Calu3 (cell line): ENCODE measurements at places on chromosomes 13 and 19. TPM values are rescaled to one million over a fixed set of nuclear protein-coding genes. Genes with fewer than 3 reads are reported as not detected.

The ZNF442 gene
- 1.3 and 1.4 TPM in 2 replicates for total RNA-seq

The FCER2 gene
- not detected in 2 replicates for total RNA-seq

The RGS9BP gene
- 0.28 and 0.71 TPM in 2 replicates for total RNA-seq

The GSX1 gene
- total RNA-seq: not detected in 2 replicates

The KLF1 gene
- total RNA-seq: not detected in 2 replicates

The LHB gene
- total RNA-seq: 1.1 TPM in 1 of 2 replicates, not detected in the other

The SMIM44 gene
- not detected in 2 replicates for total RNA-seq

The PPP1R12C gene
- total RNA-seq: 140 and 151 TPM in 2 replicates

The PALM gene
- 0.56 and 0.83 TPM in 2 replicates for total RNA-seq

The GNG8 gene
- total RNA-seq: not detected in 2 replicates

The PROZ gene
- not detected in 2 replicates for total RNA-seq

The ZNF575 gene
- 2.2 and 2.8 TPM in 2 replicates for total RNA-seq

DNA sequence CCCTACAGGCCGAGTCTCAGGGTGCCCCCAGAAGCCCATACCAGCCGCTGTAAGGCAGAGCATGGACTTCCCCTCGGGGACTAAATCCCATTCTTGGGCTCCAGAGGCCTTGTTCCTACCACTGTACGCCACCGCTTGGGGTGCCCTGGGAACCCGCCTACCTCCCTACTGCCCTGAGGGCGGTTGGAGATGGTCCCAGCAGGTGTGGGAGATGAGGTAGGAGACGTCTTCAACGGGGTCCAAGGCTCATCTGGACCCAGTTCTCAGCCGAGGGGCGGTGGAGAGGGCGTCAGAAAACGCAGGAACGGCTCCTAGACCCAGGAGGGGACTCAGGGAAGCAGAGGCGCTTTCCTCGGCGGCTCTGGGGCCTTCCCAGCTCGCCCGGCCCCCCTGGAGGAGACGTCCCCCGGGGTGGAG is 833 bp upstream of the ZIK1 start:
- DNase-seq: no peak

DNA sequence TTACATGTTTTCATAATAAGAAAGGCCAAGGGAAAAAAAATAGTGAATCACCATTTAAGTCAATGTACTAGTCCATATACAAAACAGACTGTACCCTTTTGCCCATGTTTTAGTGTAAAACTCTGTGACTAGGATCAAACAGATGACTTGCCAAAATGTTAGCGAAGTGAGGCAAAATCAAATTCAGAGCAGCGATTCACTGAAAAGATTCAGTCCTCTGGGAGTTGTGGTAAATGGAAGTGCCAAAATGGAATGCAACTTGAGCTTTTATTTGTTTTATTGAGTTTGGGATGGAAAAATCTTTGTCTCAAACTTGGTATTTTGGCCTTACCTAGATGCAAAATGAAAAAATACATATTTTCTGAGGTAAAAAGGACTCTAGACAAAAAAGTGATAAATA is 9.1 kb downstream of the CDADC1 start:
- DNase-seq: no peak

DNA sequence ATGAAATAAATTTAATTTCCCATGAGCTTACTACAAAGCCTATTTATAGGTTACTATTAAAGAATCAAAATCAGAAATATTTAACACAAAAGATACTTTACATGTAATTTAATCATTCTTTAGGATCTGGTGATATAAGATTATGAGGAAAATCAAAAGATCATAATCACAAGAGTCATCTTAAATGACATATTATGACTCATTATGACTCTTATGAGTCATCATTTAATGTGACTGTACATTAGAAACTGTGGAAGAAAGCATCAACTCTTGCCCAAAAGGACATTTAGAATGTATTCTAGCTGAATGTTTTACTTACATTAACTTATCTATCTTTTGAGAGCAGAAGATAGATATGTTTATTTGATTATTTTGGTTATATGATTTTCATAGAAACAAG is 458.6 kb downstream of the DCT start:
- no peak for DNase-seq

DNA sequence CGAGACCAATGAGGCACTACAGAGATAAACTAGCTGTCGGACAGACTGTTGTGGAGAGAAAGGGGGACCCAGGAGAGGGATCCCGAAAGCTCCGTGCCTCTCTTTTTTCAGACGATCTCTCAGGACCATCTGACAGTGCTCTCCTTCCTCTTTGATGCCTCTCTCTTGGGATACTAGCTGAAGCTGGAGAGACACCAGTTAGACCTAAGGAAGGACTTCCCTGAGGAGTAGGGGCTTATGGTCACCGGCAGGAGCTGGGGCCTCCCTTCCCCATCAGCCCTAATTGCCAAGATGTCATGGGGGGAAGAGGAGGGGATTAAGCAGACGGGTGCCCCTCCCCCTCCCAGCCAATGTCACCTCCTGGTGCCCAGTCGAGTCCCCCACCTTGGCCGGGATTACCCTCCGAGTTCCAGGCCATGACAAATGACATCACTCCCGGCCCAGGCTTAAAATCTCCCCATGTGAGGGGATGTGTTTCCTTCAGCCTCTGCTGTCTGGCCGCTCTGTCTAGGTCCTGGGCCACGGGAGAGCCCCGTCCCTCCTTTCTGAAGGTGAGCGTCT is at the start of gene CRX:
TSS of gene CRX (plus strand) at position 478 of the 561 bp plus-strand sequence. CDS start 12,507 bp downstream, outside the sequence.
- no peak for DNase-seq

DNA sequence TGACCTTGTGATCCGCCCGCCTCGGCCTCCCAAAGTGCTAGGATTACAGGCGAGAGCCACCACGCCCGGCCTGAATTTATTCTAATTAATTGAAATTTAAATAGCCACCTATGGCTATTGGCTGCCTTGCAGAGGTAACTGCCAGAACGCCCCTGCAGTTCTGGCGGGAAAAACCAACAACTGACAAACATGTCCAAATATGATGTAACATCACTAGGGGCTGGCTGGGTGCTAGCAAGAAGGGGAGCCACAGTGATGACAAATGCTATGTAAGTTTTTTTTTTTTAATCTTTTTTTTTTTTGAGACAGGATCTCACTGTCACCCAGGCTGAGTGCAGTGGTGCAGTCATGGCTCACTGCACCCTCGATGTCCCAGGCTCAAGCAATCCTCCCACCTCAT is 12.9 kb downstream of the ZSWIM9 start:
- DNase-seq: no peak

GRCh38 chr19:55345818-55346724 is 6.4 kb downstream of the KMT5C start:
- peak; percentile 74 for DNase-seq

GRCh38 chr13:38856065-38856464 is 134.6 kb downstream of the STOML3 start:
- no peak for DNase-seq

DNA sequence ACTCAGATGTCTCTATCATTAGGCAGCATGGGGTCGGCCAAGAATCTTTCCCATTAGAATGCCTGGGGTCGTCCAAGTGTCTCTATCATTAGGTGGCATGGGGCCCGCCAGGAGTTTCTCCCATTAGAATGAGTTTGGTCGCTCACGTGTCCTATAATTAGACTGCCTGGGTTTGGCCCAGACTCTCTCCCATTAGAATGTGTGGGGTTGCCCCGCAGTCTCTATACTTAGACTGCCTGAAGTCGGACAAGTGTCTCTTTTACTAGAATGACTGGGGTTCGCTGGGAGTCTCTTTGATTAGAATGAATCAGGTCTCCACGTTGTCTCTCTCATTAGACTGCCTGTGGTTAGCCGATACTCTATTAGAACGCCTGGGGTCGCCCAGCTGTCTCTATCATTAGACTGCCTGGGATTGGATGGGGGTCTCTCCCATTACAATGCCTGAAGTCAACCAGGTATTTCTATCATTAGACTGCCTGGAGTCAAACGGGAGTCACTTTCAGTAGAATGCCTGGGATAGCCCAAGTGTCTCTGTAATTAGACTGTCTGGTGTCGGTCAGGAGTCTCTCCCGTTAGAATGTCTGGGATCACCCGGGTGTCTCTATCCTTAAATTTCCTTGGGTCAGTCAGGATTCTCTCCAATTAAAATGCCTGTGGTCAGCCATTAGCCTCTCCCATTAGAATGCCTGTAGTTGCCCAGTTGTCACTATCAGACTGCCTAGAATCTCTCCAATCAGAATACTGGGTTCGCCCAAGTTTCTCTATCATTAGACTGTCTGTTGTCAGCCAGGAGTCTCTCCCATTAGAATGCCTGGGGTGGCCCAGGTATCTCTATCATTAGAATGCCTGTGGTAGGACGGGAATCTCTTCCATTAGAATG is 1454.1 kb downstream of the UQCRFS1 start:
- DNase-seq: no peak

DNA sequence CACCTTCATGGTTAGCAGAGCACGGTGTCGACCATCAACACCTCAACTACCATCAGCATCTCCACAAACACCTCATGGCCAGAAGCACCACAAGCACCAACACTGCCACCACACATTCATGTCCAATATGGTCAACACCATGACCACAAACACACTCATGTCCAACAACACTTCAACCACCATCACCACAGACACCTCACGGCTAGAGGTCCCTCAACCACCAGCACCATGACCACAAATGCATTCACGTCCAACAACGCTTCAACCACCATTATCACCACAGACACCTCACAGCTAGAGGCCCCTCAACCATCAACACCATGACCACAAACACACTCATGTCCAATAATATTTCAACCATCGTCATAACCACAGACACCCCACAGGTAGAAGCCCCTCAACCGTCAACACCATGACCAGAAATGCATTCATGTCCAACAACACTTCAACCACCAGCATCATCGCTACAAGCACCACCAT is 10.2 kb downstream of the TRAPPC5 start:
- DNase-seq: no peak

DNA sequence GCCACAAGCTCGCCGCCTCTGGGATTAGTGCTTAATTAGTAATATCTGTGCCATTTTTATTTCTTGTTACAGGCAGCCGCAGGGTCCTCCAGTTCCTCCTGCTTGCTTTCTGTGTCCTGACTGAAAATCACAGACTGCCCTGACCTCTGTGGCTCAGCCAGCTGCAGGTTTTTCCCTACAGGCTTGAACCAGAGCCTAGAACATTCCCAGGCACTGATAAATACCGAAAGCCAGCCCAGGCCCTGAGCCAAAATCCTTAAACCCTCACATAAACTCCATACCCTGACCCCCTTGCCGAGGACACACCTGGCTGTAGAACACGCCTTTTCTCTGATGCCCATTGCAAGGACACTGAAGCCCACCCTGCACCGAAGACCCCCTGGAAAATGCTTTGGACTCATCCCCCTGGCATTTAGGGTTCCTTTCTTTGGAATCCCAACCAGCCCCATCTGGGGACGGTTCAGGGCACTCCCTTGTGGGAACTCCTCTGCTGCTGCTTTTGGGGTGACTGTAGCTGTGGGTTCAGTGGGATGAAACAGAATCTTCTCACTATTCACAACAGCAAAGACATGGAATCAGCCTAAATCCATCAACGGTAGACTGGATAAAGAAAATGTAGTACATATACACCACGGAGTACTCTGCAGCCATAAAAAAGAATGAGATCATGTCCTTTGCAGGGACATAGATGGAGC is 15.5 kb downstream of the DPP9 start:
- DNase-seq: no peak

GRCh38 chr13:81207636-81208035 is 866.7 kb upstream of the SPRY2 start:
- DNase-seq: no peak

GRCh38 chr13:67306742-67307141 is 76.6 kb upstream of the PCDH9 start:
- DNase-seq: no peak

GRCh38 chr13:89457977-89458376 is 1786.8 kb downstream of the SLITRK5 start:
- no peak for DNase-seq

- DNase-seq: no peak
Observed at GRCh38 chr13:103961784-103962183, 895.6 kb upstream of the SLC10A2 start.

DNA sequence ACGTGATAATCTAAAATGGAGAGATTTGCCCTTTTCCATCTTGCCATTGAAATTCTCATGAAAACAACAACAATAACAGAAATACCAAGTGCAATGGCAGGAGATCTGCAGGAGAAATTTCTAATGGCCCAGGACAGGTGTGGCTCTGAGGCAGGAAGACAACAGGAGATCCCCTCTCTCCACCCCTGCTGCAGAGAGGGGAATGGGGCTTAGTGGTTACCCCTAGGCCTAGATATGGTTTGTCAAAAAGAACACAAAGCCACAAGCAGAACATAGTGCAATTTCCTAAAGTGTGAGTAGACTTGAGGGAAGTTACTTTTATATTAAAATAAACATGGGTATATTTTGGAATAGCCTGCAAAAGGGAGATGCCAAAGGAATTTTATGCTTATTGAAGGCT is 369.5 kb downstream of the KCNRG start:
- no peak for DNase-seq

- no peak for DNase-seq
Observed at GRCh38 chr19:45130236-45130635, 30.5 kb downstream of the NKPD1 start.

DNA sequence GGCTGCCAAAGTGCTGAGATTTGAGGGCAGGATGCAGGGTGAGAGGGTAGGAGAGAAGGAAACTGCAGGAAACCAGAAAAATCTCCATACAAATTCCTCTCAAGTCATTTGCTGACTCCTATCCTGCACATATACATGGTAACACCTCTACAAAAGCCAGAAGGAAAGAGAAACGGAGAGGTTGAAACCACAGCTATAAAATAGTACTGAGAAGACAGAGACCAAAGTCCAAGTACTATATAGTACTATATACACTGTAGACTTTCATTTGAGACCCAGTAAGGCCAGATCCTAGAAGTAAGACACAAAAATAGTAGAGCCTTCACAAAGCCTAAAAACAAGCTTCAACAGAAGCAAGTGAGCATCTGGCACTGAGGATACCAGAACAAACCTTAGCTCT is 103.1 kb downstream of the UGGT2 start:
- no peak for DNase-seq
